ENCODE measurements at places on chromosomes 4 and X.

- DNase-seq = peak; percentile 25
These were observed 1.5 kb downstream of the CASP6 start for GRCh38 chr4:109701566-109702410.

GRCh38 chr4:6969826-6970800 is 60.5 kb downstream of the TBC1D14 start:
- peak; percentile 74 for DNase-seq

GRCh38 chr4:126495163-126495752 is 1137.5 kb upstream of the INTU start:
- no peak for DNase-seq

GRCh38 chr4:55359397-55359916 is 13.4 kb downstream of the SRD5A3 start:
- no peak for DNase-seq

DNA sequence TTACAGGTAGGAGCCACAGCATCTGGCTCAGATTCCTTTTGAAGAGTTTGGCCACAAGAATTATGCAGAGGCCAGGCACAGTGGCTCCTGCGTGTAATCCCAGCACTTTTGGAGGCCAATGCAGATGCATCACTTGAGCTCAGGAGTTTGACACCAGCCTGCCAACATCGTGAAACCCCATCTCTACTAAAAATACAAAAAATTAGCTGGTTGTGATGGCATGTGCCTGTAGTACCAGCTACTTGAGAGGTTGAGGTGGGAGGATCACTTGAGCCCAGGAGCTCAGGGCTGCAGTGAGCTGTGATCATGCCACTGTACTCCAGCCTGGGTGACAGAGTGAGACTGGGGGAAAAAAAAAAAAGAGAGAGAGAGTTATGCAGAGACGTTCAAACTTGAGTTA is 53.0 kb downstream of the MID1IP1 start:
- no peak for DNase-seq
